ENCODE measurements at places on chromosomes 6 and 20.

DNA sequence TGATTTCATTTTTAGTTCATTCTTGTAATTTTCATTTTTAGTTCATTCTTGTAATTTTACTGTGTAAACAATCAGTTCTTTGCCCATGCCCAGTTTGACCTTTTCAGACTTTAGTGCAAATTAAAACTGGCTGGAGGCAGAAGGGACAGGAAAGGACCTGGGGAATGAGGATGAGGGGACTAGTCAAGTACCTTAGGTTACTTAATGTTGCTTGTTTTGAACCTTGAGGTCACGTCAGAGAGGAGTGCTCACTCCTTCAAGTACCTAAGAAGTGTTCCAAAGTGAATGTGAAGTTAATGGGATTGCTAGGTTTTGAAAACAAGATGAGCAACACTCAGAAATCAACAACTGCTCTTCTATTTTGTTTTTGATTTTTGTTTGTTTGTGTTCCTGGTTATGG lies 82.5 kb downstream of the FOXO3 start:
- no peak for DNase-seq

DNA sequence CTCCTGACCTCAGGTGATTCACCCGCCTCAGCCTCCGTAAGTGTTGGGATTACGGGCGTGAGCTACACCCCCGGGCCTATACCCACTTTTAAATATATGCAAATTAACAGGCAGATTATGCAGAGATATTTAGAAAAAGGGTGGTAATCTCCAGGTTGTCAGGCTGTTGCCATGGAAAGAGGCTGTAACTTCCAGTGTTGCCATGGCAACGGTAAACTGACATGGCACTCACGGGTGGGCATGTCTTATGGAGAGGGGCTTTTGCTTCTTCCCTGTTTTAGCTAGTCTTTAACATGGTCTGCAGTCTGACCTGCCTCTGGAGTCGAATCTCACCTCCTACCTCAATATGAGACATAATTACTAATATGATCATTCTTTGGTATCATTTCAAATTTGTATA lies 44.9 kb downstream of the ZNF334 start:
- no peak for DNase-seq

DNA sequence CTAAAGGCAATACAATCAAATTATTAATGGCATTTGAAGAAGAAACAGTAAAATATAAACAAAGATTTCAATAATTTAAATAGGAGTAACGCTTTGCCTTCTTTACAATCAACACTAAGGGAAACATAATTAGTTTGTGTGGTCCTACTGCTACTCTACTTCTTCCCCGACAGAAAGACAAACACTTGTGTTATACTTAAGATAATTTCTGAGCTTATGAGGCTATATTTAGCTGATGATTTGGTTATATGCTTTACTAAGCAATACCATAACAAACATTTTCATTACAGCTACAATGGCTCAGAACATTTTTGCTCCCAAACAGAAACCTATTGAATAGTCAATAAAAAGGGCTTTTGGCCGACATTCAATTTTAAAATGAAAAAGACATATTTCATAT lies 1217.2 kb upstream of the GJE1 start:
- DNase-seq = no peak

- no peak for DNase-seq
These were observed 17.6 kb upstream of the GATA5 start for GRCh38 chr20:62493253-62493885.

DNA sequence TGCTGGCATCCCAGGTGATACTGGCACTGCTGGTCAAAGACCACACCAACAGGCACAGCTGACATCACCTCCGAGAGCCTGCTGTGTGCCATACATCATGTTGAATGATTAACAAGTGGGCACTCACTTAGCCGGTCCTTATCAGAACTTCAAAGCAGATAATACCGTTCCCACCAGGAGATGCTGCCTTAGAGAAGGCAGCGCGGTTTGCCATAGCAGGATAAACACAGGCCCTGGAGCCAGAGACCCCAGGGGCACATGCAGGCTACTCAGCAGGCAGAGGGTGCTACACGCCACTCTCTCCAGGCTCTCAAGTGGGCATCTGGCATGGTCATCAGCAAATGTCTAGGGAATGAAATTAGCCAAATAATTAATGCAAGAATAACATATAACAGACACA lies 86.5 kb upstream of the CST7 start:
- DNase-seq = no peak

DNA sequence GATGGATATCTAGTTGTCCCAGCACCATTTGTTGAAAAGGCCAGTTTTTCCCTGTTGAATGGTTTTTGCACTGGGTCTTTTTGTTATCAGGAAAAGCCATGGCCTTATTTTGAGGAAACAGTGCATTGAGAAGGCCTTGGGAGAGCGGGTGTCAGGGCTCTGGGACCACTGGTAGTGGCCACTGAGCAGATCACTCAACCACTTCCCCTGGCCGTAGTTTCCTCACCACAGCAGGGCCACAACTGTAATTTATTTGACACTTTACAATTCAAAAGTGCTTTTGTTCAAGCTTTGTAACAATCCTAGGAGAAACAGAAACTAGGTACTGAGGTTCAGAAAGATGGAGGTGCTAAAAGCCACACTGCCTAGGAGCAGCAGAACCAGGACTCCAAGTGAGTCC lies 281.8 kb downstream of the GMDS start:
- DNase-seq = no peak

DNA sequence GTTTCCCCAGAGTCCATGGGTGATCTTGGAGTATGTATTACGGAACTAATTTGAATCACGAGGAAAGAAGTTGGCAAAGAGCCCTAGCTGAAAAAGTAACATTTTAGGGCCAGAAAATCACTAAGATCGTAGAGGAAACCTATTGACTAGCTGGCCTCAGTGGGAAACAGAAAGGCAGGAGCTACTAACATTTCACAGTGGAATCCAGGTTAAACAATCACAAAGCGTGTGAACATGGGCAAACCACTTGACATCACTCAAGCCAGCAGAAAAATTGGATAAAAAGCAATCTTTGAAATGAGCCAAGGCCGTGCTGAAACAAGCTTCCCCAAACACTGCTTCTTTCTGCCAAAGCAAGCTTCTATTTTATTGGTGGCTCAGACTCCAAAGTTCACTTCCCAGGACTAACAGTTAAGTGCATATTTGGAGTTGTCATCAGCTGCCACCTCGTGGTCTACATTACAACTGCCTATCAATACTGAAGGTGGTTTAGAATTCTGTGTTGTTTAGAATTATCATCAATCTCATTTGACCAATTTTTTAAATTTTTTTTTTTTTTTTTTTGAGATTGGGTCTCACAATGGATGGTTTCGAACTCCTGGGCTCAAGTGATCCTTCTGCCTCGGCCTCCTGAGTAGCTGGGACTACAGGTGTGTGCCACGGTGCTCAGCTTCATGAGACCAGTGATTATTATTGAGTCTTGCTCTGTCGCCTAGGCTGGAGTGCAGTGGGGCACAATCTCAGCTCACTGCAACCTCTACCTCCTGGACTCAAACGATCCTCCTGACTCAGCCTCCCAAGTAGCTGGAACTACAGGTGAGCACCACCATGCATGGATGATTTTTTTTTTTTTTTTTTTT lies 10.6 kb downstream of the RPS10 start:
- no peak for DNase-seq

DNA sequence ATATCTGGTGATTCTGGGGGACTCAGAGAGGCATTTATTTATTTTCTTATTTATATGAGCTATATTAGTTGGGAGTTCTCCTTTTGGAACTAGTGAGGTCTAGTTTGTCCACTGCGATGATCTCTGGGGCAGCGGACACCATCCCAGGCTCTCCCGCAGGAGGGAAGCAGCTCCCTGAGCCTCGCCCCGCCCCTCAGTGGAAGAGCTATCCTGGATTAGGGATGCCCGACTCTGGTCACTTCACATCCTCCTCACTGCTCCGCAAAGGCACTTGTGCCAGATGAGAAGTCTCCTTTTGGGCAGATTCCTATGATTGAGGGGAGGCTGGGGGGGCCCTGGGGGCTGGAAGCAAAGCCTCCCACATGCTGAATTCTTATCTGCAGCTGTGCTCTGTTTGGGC lies 3.6 kb upstream of the MAS1 start:
- no peak for DNase-seq

DNA sequence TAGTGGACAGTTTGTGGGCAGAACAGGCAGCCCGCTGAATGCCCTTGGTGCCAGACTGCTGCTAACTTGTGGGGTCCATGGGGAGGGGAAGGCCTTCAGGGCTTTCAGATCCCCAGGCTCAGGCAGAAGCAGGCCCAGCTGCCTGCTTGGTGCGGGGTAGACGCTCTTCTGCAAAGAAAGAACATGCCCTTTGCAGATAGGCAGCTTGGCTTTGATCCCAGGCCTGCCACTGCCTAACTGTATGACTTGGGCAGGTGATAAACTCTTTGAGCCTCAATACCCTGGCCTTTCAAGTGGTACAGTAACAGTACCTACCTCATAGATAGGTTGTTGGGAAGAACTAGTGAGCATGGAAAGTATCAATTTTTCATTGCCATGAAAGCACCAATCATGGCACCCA lies 28.4 kb downstream of the CHMP4B start:
- no peak for DNase-seq

- DNase-seq = no peak
These were observed 98.3 kb upstream of the CHD6 start for GRCh38 chr20:41716436-41716835.

DNA sequence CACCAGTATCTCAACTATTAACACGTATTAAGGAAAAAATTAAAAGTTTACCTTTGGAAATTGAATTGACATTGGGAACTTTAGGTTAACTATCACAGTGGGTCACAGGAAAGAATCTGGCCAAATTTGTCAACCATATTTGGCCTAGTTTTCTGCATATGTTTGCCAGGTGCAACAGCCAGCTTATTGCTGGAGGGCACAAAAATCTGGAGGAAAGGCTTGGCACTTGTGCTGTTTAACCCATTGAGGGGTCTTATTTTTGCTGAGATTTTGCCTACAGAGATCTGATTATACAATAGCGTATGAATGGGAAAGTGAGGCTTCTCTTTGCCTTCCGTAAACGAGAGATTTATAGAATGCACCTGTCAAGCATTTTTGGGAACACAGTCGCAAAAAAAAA lies 190.4 kb downstream of the PRL start:
- DNase-seq = no peak

GRCh38 chr6:20334334-20334733 lies 67.3 kb upstream of the E2F3 start:
- no peak for DNase-seq

DNA sequence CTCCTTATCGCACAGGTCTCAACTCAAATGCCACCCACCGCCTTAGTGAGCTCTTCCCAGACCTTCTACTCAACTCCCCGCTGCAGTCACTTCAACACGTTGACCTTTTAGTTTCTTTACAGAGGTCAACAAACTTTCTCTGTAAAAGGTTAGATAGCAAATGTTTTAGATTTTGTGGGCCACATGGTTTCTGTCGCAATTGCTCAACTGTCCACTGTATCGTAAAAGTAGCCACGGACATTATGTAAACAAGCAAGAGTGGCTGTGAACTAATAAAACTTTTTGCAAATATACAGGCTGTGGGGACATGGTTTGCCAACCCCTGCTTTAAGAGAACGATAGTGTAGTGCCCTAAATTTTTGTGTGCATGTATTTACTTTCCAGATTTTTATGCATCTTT lies 247.6 kb upstream of the TSHZ2 start:
- no peak for DNase-seq

- DNase-seq = no peak
These were observed 507.9 kb downstream of the CDH26 start for GRCh38 chr20:60465993-60466686.

DNA sequence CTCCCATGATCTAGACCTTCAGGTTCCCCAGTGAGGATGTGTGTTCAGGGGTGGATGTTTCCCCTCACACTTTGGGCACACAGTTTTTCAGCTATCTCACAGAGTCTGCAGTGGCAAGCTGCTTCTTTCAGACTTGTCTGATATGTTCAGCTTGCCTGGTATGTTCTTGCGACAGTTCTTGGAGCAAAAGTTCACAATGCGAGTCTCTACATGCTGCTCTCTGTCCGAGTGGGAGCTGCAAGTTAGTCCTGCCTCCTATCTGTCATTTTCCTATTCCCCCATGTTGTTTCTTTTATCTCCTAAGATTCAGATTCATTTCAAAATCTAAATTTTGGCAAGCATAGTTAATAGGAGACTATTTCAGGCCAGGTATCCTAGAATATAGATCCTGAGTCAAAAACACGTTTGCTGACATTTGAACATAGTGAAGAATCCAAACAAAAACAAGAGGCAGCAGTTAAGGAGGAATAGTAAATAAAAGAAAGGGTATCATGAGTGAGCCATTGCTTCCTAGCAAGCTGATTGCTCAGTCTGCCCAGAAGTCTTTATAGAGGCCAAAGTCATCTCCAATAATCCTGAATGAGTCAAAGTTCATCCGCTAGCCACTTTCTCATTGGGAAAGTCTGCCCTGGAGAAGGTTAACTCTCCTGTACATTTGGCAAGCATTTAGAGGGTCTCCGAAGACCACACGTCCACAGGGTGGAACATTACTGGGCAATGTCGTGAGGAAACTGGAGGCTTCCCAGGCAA lies 140.2 kb upstream of the MOCS1 start:
- no peak for DNase-seq

DNA sequence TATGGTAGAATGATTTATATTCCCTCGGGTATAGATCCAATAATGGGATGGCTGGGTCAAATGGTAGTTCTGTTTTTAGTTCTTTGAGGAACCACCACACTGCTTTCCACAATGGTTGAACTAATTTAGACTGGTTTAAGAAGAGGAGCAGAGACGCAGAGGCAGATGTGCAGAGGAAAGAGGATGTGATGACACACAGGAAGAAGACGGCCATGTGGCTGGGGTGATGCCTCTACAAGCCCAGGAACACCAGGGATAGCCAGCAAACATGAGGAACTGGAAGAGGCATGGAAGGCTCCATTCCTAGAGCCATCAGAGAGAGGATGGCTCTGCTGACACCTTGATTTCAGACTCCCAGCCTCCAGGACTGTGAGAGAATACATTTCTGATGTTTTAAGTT lies 218.3 kb upstream of the DTNBP1 start:
- DNase-seq = no peak

DNA sequence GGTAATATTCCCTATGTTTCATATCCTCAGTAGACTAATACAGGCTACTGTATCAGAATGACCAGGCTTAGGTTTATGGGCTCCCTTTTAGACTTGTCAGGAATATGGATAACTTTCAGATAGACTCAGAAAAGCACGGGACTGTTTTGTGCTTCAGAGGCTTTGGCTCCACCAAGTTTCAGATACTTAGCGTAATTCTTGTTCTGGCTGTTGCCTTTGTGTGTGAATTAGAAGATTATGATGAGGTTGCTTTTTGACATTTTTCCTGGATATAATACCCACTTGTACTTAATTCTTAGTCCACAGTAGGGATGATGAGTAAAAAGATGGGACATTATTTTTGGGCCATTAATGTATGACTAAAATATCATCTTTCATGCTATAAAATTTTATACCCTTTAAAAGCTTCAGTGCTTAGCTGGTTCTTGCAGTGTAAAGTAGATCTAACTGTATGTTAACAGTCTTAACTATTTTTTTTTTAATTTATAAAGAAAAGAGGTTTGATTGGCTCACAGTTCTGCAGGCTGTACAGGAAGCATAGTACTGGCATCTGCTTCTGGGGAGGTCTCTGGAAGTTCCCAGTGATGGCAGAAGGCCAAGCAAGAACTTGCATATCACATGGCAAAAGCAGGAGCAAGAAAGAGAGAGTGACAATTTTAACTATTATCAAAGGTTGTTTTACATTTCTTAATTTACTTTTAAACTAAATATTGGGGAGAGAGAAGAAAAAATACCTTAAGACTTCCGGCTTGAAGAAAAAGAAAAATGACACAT lies 120.7 kb downstream of the ZFAND3 start:
- no peak for DNase-seq
